Smooth muscle cell of the umbilical artery (primary cell): ENCODE measurements at places on chromosomes 5 and 9. TPM values are rescaled to one million over a fixed set of nuclear protein-coding genes. Genes with fewer than 3 reads are reported as not detected.

SLC6A18 gene
- not detected in 2 replicates for total RNA-seq

MEIKIN gene
- total RNA-seq: not detected in 2 replicates

ARAP3 gene
- 8.9 and 14.5 TPM in 2 replicates for total RNA-seq

PHPT1 gene
- 65.8 and 98.9 TPM in 2 replicates for total RNA-seq

TEK gene
- 15.7 and 89.3 TPM in 2 replicates for total RNA-seq

FAT2 gene
- total RNA-seq: under 0.01 and 0.05 TPM in 2 replicates

GRM6 gene
- not detected in 2 replicates for total RNA-seq
